ENCODE measurements at places on chromosomes 6 and 20. TPM values are rescaled to one million over a fixed set of nuclear protein-coding genes. Genes with fewer than 3 reads are reported as not detected.

GRCh38 chr6:41535766-41536165 is 10.4 kb upstream of the FOXP4 start:
- DNase-seq, result no peak

GRCh38 chr6:149859368-149859767 is 4.8 kb downstream of the LRP11 start:
- no peak for DNase-seq

GRCh38 chr20:14406495-14406894 is 69.1 kb upstream of the FLRT3 start:
- DNase-seq, result no peak

- DNase-seq, result no peak
These were observed 623.3 kb downstream of the CD109 start for GRCh38 chr6:74319292-74319691.

GRCh38 chr6:56655249-56655648 is 12.6 kb upstream of the DST start:
- DNase-seq, result no peak

- DNase-seq, result no peak
These were observed 20.9 kb downstream of the ENTPD6 start for GRCh38 chr20:25216199-25216945.

DNA sequence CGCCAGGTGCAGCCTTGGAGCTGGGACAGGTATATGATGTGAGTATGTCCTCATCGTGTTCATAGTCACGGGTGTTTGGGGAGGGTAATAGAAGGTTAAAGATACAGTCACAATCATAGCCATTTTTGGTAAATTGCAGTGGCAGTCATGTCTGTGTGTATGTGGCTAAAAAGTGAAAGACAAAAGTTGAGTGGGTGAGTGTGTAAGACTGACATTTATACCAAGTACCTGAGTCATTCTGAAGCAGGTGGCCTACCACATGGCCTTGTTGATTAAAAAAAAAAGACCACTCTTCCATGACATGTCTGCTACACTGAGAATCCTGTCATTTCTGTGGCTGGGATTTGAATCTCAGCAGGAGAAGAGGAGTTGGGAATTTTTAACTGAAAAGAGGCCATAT is 181.9 kb downstream of the SCP2D1 start:
- no peak for DNase-seq

GRCh38 chr20:33789109-33789857 is 21.9 kb upstream of the CHMP4B start:
- peak; percentile 71 for DNase-seq

DNA sequence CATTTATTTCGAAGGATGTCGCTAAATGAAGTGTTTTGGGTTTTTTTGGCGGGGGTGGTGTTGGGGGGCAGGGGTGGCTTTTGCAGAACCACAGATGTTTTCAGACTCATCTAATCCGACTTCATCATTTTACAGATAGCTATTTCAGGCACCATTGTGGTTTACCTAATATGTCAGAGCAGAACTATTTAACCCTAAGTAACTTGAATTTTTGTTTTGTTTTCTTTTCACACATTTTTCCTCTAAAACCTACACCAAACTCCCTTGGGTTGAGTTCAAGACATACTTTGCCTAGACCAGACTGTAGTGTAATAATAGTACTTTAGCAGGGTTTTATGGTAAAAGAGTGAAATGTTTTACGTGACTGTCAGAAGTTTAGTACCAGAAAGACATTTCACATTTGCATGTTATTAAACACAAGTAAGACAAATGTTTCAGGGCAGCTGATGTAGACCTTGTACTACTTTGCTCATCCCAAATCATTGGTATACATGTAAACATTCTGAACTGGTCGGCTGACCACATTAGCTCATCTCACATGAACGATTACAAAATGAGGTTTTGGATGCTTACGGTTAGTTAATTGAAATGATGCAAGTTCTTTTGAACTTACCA is 37.7 kb downstream of the MAP3K4 start:
- no peak for DNase-seq

DNA sequence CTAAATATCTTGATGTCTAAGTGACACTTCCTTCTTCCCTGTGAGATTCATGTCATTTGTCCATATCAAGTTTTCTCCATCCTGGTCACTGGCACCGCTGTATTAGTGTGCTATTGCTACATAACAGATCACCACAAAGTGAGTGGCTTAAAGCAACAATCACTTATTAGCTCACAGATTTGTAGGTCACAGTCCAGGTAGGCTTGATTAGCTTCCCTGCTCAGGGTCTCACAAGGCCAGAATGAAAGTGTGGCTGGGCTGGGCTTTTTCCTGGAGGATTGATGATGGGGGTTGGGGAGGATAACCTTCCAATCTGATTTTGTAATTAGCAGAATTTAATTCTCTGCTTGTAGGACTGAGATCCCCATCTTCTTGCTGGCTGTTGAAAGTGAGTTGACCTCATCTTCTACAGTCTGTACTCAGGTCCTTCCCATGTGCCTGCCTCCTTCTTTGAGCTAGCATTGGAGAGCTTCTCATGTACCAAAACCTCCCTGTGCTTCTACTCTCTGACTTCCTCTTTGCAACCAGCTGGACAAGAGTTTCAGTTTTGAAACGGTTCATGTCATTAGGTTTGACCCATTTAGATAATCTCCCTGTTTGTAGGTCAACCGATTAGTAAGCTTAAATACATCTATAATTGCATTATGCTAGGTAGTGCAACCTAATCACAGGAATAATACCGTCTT is 152.4 kb upstream of the MAN1A1 start:
- DNase-seq, result no peak

DNA sequence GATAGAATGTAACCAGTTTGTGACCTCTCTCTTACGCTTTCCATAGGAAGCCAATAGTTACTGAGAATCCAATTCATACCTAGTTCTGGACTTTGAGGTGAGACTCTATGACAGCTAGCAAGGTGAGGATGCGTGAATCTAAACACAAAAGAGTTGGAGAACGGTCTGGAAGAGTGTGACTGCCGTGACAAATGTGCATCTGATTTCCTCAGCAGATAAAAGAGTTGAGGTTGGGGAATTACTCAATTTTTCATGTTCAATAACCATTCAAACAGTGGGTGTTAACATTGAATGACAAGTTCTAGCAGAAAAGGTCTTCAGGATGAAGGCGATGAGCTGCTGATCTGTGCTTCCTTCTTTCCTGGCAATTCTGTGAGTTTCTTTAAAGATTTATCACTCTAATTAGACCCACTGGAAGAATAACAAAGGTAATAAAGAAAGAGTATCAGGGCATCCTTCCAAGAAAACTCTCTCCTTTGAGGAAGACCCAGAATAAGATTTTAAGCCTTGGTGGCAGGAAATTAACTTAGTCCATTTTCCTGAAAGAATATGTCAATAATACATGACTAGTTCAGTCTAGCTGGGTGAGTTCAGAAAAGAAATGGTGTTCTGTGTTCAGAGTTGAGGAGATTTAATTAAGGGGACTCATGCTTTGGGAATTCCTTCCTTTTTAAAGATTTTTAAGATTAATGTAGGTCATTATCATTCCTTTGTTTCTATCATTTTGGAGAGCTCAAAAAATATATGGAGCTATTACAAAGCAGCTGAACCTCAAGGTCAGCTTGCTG is 24.5 kb downstream of the KIF3B start:
- DNase-seq, result no peak

DNA sequence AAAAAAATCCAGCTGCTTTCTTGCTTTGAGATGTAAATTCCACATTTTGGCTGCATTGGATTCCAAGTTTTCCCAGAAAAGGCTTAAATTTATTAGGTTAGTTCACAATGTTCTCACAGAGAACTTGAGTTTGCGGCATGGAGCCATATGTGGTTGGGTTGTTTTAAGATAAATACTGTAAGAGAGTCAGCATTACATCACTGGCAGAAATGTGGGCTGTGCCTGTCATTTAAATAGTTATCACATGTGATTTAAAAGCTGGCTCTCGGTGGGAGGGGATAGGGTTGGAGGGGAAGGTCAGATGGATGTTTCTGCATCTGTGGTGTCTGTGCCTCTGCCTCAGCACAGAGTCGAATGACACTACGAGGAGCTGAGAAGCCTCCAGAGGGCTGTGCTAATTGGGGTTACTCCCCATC is 73.8 kb upstream of the SCP2D1 start:
- DNase-seq, result no peak

GRCh38 chr20:13341737-13342393 is 120.8 kb downstream of the ISM1 start:
- DNase-seq, result no peak

DNA sequence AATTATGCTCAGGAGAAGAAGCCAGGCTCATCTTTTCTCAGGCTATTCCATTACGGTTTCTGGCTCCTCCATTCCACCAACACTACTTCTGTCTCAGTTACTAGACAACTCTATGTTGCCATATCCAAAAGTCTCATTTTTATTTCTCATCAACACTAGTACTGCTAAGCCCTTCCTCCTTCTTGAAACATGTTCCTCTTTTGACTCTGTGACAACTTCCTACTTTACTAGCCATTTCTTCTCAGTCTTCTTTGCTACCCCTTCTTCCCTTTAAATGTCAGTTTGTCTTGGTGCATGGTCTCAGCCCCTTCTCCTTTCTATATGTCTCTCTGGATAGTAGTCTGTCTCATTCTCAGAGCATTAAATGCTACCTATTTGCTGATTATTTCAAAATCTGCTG is 7.1 kb upstream of the ADGRG6 start:
- DNase-seq, result no peak

DNA sequence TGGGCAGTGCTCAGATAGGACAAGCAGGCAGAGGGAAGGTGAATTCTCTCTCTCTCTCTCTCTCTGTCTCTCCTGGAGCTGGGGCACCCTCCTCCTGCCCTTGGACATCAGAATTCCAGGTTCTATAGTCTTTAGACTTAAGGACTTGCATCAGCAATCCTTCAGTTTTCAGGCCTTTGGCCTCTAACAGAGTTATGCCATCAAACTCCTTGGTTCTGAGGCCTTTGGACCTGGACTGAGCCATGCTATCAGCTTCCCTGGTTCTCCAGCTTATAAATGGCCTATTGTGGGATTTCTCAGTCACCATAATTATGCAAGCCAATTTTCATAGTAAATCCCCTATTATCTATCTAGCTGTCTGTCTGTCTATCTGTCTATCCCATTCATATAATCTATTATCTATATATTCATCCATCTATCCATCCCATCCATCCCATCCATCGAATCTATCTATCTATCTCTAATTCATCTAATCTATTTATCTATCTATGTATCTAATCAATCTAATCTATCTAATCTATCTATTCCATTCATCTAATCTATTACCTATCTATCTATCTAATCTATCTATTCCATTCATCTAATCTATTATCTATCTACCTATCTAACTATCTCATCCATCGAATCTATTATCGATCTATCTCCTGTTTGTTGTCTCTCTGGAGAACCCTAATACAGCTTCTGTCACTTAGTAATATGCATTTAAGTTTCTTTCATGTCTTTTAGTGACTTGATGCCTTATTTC is 48.2 kb upstream of the HIVEP1 start:
- DNase-seq, result no peak

GRCh38 chr6:23735151-23735550 is 390.9 kb upstream of the NRSN1 start:
- no peak for DNase-seq

GRCh38 chr20:23823111-23823510 is 3.4 kb downstream of the CST2 start:
- no peak for DNase-seq

The BNIP5 gene
- total RNA-seq, result not detected

The NMBR gene
- total RNA-seq, result not detected

The IYD gene
- not detected for total RNA-seq

The VSX1 gene
- not detected for total RNA-seq

The ANGPT4 gene
- 1.0 TPM for total RNA-seq
